ENCODE measurements at places on chromosomes 5 and 9. TPM values are rescaled to one million over a fixed set of nuclear protein-coding genes. Genes with fewer than 3 reads are reported as not detected.

DNA sequence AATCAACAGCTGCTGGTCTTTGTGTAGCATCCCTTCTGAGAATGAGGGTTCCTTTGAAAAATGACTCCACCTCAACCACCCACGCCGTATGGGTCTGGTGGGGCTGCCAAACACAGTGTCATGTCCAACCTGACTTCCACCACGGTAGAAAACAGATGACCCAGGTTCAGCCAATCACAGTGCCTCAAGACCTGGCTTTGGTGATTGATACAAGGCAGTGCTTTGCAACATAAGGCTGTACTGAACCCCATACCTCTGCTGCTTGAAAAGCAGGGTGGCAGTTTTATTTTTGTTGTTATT, 11.5 kb upstream of the TGFBR1 start:
- DNase-seq: no peak

GRCh38 chr9:20009606-20010005, 220.8 kb upstream of the SLC24A2 start:
- no peak for DNase-seq

DNA sequence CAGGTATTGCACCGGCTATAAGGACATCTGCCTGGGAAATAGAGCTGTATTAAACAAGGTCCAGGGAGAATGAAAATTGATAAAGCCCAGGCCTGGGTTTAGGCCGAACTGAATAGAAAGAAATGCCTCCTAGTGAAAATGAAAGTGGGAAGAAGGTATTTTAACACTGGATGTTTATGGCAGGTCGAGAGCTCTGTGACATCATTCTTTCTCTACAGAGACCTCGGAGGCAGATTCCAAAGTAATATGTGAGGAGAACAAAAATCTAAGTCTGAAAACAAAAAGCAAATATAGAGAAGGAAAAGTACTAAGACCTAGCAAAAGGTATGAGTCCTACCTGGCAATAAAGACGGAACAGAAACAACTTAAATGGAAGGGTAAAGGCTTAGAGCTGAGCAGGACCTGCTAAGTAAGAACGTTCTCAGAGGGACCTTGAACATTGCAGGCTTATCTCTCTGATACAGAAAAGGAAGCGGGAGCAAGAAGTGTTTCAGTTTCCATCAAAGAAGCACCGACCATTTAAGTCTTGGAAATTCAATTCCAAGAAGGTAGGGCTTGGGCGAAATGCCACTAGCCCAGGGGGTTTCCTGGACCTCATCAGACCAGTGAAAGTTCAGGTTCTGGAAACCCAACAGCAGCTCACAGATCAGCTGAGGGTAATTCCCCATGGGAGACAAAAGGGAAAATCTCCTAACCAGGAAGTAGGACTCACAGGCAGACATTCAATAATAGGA, 80.0 kb downstream of the SUSD1 start:
- no peak for DNase-seq

GRCh38 chr5:176548967-176549444, at the start of gene CDHR2:
CDHR2 (plus strand) TSS chr5:176549342; CDS start chr5:176565353, 16,011 bp downstream.
- DNase-seq: no peak

- DNase-seq: no peak
Measured at GRCh38 chr9:88923092-88923491, 68.2 kb upstream of the S1PR3 start.

DNA sequence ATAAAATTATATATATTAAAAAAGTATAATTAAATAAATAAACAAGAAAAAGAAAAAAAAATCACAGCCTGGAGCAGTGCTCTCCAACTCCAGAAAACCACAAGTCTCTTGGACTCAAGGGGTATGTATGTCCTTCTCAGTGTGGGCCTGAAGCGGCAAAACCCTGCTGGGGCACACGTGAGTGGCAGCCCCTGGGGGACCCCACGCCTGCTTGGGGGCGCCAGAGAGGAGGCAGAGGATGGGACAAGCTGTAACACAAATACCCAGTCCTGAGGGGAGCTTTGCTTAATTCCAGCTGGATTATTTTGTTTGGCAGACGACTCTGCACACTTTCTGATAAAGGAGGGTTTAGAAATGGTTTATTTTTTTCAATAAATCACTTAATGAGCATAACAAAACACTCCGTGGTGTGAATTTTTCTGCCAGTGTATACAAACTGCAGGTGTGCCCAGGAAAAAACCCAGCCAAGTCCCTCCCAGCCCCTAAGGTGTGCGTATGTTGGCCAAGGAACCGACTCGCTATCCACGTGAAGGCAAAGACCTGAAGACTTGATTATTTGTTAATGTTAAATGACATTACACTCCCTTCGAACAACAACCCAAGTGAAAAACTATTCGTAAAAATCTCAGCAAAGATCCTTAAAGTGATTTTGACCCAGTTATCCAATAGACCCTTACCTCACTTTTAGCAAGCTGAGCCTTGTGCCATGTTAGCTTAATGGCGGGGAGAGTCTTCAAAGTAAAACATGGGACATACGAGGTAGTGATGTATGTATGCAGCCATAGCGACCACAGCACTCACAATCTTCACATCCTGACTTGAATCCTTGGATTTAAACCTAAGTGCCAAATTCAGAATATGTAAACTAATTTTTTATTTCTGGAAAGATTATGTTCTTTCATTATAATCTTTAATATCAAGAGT, 32.9 kb downstream of the ANKH start:
- DNase-seq: no peak

- no peak for DNase-seq
Measured at GRCh38 chr5:151477101-151477500, 29.7 kb downstream of the SLC36A1 start.

DNA sequence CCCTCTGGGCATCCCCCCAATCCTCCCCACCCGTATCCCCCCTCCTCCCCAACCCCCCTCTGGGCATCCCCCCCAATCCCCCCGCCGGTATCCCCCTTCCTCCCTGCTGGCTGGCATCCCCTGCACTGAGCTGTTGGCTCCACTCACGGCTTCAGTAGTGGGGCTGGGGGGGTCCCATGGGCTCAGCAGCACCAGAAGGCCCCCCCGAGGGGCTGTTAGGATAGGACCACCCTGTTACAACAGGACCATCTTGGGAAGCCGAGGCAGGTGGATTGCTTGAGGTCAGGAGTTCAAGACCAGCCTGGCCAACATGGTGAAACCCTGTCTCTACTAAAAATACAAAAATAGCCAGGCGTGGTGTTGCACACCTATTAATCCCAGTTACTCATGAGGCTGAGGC, 42.4 kb downstream of the EXD3 start:
- no peak for DNase-seq

KLF4 gene
- total RNA-seq: 75.1 TPM
